ENCODE measurements at places on chromosomes 2 and 18.
A peak's percentile ranks its signal among the peaks of the same experiment; 100 is the strongest.

- no peak for DNase-seq
Measured at GRCh38 chr18:3647636-3648035, 197.7 kb downstream of the TGIF1 start.

DNA sequence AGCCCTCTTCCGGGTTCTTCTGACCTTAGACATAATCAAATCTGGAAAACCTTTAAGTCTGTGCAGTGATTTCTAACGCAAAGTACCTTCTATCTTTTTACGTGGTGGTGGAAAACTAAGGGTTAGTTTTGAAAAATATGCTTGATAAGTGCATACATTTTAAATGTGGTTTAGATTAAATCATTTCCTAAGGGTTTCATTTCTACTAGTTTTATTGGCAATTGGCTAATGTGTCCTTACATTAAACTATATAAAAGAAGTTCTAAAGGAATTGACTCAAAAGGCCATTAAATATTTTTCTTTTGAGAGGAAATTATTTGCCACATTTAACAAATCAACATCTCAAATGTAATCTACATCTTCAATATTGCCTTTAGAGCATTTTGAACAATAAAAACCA lies 268.3 kb upstream of the THUMPD2 start:
- DNase-seq: no peak

GRCh38 chr2:78011251-78011650 lies 489.1 kb upstream of the LRRTM4 start:
- DNase-seq: no peak

- DNase-seq: no peak
Measured at GRCh38 chr2:64750817-64751285, 97.1 kb upstream of the SERTAD2 start.

- DNase-seq: no peak
Measured at GRCh38 chr2:28429636-28430376, 37.1 kb downstream of the FOSL2 start.

DNA sequence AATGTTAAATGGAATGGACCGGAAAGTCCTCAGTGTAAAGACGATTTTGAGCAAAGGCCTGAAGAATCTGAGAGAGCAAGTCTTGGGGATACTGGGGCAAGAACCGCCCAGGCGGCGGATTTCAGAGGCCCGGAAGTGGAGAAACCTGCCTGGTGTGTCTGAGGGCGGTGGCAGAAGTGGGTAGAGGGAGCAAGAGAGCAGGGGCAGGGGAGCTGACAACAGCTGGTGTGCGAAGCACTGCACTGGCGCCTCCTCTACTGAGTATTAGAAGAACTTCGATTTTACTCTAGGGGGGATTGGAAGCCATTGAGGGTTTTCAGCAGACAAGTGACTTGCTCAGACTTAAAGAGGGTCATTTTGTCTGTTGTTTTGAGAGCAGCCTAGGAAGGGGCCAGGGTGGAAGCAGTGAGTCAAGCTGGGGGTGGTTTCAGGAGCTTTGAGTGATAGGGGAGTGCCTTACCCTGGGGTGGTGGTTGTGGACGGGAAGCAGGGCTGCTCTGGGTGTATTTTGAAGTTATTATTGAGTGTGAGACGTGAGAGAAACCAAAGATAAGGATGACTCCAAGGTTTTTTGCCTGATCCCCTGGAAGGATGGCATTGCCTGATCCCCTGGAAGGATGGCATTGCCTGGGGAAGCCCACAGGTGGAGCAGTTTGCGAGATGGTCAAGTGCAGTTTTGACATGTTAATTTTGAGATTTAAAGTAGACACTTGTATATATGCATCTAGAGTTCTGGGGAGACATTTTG lies 52.5 kb downstream of the ZNF236 start:
- no peak for DNase-seq

DNA sequence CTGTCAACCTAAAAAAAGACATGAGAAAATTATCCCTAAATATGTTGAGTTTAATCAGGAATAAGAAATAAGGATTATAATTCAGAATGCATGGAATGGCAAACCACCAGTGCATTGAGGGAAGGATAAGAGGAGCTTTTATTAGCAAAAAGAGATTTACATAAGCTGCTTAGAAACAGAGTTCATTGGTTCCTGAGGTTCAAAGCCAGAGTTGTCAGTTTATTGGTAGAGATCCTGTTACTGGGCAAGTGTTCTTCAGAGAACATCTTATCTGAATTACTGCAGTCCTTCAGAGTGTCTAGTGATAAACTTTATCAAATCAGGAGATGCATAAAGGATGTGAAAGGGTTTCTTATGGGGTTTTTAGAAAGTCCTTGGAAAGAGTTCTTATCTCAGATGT lies 76.0 kb upstream of the MEX3C start:
- DNase-seq: no peak

DNA sequence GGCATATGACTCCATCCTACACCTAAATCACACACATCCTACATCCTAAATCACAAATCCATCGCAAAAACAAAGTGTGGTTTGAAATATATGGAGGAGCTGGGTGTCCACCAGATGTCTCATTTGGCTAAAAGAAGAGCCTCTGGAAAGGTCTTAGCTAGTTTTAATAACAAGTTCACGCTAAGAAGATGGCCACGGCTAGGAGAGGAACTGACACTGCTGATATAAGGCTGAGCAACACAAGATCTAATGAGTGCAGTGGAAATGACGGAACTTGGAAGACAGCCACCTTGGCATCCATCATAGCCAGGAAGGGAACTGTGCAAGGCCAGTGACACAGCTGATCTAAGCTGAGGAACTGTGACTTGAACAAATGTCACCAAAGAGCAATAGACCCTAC lies 60.0 kb upstream of the AGAP1 start:
- peak; percentile 76 for DNase-seq

- DNase-seq: no peak
Measured at GRCh38 chr18:73365018-73365417, 497.2 kb upstream of the NETO1 start.

Data from kidney capillary endothelial cell (primary cell).